Endothelial cell (in vitro differentiated cells): ENCODE measurements at places on chromosomes 6 and 20. TPM values are rescaled to one million over a fixed set of nuclear protein-coding genes. Genes with fewer than 3 reads are reported as not detected.

- no peak for DNase-seq
Measured at GRCh38 chr20:62286493-62287064, 16.2 kb upstream of the ADRM1 start.

DNA sequence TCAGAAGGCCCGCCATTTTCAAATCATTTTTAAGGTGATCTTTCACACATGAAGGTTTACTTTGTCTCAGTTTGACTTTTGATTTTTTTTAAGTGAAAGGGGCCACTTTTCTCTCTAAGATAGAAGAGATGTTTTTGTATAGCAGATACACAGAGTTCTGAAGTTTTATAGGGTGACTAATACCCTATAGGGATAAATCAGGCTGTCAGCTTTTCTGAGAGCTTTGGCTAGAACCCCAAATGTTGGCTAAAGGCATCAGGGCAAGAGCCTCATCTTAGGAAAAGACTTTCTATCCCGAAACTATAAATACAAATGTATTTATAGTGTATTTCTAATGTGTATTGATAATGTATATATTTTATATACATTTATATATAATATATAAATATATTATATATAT lies 181.4 kb downstream of the TBX18 start:
- no peak for DNase-seq

DNA sequence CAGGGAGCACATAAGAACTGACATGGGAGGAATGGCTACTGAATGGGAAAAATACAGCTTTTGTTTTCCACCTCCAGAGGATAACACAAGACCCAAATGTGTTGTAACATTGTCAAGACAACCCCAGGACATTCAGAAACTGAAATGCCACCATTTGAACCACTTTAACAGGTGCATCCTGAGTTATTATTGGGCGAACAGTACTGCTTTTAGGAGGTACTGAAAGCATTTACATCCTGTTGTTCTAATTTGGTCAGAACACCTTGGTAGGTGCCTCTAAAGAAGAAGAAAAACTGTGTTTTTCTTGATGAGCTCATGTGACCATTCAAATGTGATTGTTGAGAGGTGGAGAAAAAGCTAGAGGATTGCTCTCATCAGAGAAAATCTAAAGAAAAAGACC lies 6.4 kb upstream of the TXNDC5 start:
- no peak for DNase-seq

- no peak for DNase-seq
Measured at GRCh38 chr6:122817358-122817757, 28.3 kb downstream of the SMPDL3A start.

- DNase-seq = no peak
Measured at GRCh38 chr6:132388291-132388690, 13.0 kb downstream of the MOXD1 start.

Gene RRAGD
- 9.8 TPM for total RNA-seq

GRCh38 chr6:38234934-38235682 lies 404.6 kb downstream of the BTBD9 start:
- no peak for DNase-seq

Gene SULF2
- 62.1 TPM for total RNA-seq

- DNase-seq = no peak
Measured at GRCh38 chr20:879626-880025, 36.5 kb downstream of the ANGPT4 start.

- no peak for DNase-seq
Measured at GRCh38 chr20:58088105-58088504, 140.3 kb downstream of the ANKRD60 start.

GRCh38 chr6:112851146-112851545 lies 504.0 kb downstream of the RFPL4B start:
- DNase-seq = no peak

GRCh38 chr6:138087593-138088325 lies 19.5 kb downstream of the PERP start:
- DNase-seq = no peak

Gene HLA-DMA
- 13.0 TPM for total RNA-seq

DNA sequence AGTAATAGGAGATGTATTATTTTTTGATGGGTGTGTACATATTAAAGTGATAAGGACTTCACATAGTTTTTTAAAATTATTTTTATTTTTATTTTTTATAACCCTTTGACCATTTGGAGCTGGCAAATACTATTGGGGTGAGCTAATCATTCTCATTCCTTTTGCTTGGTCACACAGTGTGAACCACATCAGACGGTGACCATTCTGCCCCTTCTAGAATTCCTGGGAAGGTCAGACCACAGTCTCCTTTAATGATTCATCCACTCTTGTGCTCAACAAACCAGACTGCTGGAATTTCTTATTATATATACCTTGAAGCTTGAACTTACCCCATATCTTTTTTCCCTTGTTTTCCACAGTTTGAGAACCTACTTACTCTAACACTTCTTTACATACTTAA lies 23.9 kb upstream of the PRL start:
- DNase-seq = no peak

Gene SLC22A1
- total RNA-seq = 2.7 TPM

Gene FAM210B
- total RNA-seq = 20.1 TPM

Gene NPBWR2
- total RNA-seq = not detected

Gene BEND3
- total RNA-seq = 5.8 TPM
